ENCODE measurements at places on chromosomes 2 and 18.
A peak's percentile ranks its signal among the peaks of the same experiment; 100 is the strongest.

- no peak for DNase-seq
These were observed 19.1 kb downstream of the IL1R2 start for GRCh38 chr2:102010902-102011301.

- DNase-seq: no peak
These were observed 39.5 kb upstream of the MCFD2 start for GRCh38 chr2:46954951-46955571.

GRCh38 chr2:133975676-133976428 lies 278.0 kb upstream of the MGAT5 start:
- DNase-seq: no peak

- no peak for DNase-seq
These were observed 234.7 kb downstream of the ATAD2B start for GRCh38 chr2:23692263-23692662.

- DNase-seq: no peak
These were observed 3.8 kb downstream of the CTIF start for GRCh38 chr18:48542513-48543181.

DNA sequence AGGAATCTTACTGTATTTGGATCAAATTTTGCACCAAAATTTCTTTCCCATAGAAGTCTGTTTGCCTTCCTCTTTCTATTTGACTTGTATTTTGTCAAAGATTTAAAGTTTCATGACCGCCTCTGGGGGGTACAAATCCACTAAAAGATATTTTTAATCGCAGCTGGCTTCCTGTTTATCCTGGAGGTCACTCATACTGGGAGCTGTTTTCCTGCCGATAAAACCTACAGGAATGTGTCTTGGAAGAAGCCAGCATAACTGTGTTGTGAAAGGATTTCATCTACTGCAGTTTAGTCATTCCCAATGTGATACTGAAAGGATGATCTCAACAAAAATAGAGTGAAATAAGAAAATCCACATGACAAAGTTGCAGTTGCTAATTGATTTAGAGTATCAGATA lies 184.0 kb downstream of the RIT2 start:
- no peak for DNase-seq

DNA sequence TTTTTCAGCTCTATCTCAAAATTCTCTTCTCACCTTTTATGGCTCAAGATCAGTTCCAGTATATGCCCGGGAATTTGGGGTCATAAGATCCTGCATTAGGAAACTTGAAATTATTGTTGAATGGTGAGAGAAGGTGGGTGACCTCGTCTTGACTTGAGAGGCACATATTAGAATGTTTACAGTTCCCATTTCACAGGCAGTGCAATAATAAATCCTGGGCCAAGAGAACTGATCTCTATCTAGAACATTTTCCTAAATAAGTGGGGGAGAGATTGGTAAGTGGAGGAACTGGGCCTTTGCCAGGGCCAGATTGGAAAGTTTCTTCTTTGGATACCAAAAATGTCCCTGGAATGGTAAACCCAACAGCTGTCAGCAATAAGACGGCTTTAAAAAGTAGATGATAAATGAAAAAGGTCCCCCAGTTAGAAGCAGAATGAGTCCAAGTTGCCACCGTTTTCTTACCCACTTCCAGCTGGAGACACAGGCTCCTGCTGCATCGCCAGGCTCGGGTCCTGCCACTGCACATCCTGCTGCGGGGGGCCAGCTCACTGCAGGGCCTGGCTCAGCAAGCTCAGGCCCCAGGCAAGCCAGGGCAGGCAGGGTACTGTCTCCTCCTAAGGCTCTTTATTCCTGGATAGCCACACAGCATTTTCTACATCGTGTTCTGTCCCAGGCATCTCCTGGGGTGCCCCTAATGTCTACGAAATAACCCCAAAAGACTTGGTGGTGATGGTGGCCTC lies 126.4 kb upstream of the EPAS1 start:
- peak; percentile 33 for DNase-seq

DNA sequence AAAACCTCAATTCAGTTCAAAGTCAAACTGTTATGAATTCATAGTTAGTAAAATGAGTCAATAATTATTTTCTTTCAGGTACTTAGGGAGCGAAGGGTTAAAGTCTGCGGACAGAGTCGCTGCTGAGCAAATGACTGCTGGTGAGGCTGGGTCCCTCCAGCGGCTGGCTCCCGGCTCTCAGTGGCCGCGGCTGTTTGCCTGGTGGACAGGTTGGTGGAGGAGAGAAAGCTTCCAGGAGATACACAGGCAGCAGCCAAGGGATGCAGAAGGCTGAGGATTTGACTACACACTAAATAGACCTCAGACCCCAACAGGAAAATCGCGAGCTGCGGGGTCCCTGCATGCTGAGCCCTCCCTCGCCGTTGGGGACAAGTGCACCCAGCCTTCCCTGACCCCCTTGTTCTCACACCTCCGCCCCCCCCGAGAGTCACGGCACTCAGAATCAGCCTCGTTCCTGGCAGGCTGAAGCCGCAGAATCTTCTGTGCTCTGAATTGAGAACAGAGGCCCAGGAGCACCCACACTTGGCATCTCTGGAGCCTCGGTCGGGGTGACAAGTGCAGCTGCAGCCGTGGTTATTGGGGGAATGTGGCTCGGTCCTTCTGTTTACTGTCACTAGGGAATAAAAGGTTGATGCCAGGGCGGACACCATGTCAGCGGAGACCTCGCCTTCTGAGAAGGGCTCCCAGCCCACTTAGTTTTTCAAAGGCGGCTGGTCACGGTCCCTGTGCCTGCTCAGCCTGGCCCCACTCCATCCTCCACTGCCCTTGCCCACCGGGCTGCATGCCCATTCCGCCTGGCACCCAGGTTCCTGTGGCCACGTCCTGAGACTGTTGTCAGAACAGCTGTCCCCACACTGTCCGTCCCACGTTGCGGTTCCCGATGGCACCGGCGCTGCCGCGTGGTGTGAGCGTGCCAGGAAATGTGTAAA lies 74.0 kb downstream of the SLC66A2 start:
- peak; percentile 84 for DNase-seq

GRCh38 chr2:239918749-239919148 lies 106.4 kb downstream of the NDUFA10 start:
- peak; percentile 71 for DNase-seq

GRCh38 chr2:98524168-98524567 lies 79.5 kb downstream of the INPP4A start:
- DNase-seq: no peak

DNA sequence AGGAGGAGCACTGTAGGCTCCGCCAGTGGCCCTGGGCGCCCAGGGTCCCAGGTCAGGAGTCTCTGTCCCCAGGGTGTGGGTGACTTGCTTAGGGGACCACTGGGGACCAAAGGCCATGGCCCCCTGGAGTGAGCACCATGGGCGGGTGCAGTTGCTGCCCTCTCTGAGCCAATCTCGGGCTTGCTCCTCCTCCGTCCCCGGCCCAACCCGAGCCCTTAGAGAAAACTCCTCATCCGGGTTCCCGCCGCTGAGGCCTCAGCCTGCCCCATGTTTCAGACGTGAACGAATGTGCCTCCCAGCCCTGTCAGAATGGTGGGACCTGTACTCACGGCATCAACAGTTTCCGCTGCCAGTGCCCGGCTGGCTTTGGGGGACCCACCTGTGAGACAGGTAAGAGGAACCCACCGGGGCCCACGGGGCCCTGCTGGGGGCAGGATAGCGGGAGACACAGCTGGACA lies 38.6 kb downstream of the SNED1 start:
- DNase-seq: no peak
